ENCODE measurements at places on chromosomes 5 and 9. TPM values are rescaled to one million over a fixed set of nuclear protein-coding genes. Genes with fewer than 3 reads are reported as not detected.

- DNase-seq = peak; percentile 37
Observed at GRCh38 chr5:1794901-1795290, 4.7 kb downstream of the MRPL36 start.

GRCh38 chr5:25688156-25688555, 1043.4 kb upstream of the CDH10 start:
- no peak for DNase-seq

DNA sequence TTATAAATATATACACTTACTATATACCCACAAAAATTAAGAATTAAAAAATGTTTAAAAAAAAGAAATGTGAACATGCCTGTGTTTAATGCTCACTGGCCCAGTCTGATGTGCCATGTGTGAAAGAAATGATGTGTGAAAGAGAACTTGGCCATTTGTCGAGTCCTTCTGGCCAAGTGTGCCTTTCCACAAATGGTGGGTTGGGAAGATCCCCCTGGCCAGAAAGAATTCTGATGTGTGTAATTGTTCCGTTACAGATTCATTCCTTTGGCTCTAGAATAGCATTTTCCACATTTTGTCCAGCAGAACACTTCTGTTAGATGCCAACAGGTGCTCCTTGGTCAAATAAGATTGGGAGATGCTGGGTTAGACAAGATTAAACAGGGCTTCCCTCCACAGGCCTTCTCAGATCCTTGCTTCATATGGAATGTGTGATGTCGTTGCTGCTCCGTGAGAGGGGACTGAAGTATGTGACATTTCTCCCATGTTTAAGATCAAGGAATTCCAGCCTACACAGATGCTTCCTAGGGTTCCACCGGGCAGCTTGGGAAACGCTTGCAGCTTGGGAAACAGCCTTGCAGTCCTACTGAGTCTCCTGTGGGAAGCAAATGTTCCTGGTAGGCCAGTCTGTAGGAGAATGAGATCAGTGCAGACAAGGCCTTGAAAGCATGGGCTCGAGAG, 32.1 kb downstream of the GDNF start:
- DNase-seq = no peak

DNA sequence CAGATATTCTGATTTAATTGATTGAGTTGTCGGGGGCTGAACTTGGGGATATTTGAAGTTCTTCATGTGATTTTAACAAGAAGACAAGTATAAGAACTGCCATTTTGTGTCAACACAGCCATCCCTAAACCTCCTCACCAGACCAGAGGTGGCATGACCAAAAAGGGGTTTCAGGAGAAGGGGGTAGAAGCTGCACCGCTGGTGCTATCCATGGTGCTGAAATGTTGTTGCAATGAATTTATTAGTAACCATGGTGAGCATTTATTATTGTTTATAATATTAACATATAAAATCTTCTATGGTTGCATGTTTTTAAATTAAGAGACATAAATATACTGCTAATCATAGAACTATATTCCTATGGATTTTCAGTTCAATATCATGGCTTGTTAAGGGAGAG, 72.3 kb downstream of the GNA14 start:
- DNase-seq = no peak

IFNA2 gene
- not detected for total RNA-seq

KIF2A gene
- total RNA-seq = 10.6 TPM

TUSC1 gene
- 12.0 TPM for total RNA-seq

PCDHGB2 gene
- total RNA-seq = 9.2 TPM
